ENCODE measurements at places on chromosomes 1 and 21. TPM values are rescaled to one million over a fixed set of nuclear protein-coding genes. Genes with fewer than 3 reads are reported as not detected.

The PRKAA2 gene
- 32.7 TPM for total RNA-seq

The KRTAP20-2 gene
- not detected for total RNA-seq

The FH gene
- total RNA-seq: 53.0 TPM

The AGMAT gene
- total RNA-seq: 1.2 TPM

The DNMT3L gene
- total RNA-seq: 0.27 TPM

The LCE2A gene
- not detected for total RNA-seq

The LCA5L gene
- 3.8 TPM for total RNA-seq

The ARHGEF10L gene
- 52.7 TPM for total RNA-seq

The PROX1 gene
- 92.5 TPM for total RNA-seq

The MPZ gene
- total RNA-seq: 19.4 TPM

The PRDM16 gene
- 13.5 TPM for total RNA-seq

The CACYBP gene
- total RNA-seq: 122 TPM

The FMOD gene
- 137 TPM for total RNA-seq

The KIF17 gene
- 4.7 TPM for total RNA-seq

The YIPF1 gene
- total RNA-seq: 18.6 TPM

The MPL gene
- total RNA-seq: 0.93 TPM

The THEMIS2 gene
- total RNA-seq: 8.9 TPM

The PCP4L1 gene
- total RNA-seq: 31.3 TPM

The RIPPLY3 gene
- 0.60 TPM for total RNA-seq

The USH2A gene
- total RNA-seq: 48.3 TPM

The CPLANE2 gene
- 8.9 TPM for total RNA-seq

The FAM177B gene
- 0.82 TPM for total RNA-seq

The DDR2 gene
- 75.1 TPM for total RNA-seq

The GBP3 gene
- total RNA-seq: 5.4 TPM

The ACOT11 gene
- total RNA-seq: 26.9 TPM

The NAV1 gene
- total RNA-seq: 31.4 TPM

The TSSK3 gene
- 0.55 TPM for total RNA-seq

The KANK4 gene
- total RNA-seq: 18.5 TPM

The RGS13 gene
- not detected for total RNA-seq

The KCNA3 gene
- total RNA-seq: 3.6 TPM

The BTBD19 gene
- total RNA-seq: 5.7 TPM

The TRPM2 gene
- total RNA-seq: 3.0 TPM

Measured in camera-type eye (tissue), 1 donor.